ENCODE measurements at places on chromosomes 13 and 19.
A peak's percentile ranks its signal among the peaks of the same experiment; 100 is the strongest.

DNA sequence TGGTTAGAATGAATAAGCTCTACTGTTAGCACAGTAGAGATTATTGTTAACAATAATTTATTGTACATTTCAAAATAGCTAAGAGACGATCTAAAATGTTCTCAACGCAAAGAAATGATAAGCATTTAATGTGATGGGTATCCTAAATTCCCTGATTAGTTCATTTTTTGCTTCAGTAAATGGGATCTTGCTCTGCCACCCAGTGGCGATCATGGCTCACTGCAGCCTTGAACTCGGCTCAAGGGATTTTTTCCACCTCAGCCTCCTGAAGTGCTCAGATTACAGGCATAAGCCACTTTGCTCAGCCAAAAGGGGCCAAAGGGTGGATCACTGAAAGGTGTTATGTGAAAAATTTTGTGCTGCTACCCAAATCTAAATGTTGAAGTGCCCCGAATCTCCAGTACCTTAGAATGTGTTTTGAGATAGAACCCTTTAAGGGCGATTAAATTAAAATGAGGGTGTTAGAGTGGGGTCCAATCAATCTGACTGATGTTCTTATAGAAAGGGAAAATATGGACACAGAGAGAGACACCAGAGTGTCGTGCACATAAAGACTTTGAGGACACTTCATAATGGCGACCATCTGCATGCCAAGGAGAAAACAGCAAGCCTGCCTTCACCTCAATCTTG is 31.5 kb upstream of the ZNF766 start:
- DNase-seq = no peak
- no peak overlapping the region for H3K4me3 ChIP-seq
- no peaks in the 10 kb centered on the region for H3K27me3 ChIP-seq
- no peaks in the 10 kb centered on the region for H3K4me1 ChIP-seq
- no peak overlapping the region for H3K27ac ChIP-seq
- H3K36me3 ChIP-seq = no peaks in the 10 kb centered on the region

GRCh38 chr13:59346999-59347723 is 816.6 kb downstream of the DIAPH3 start:
- DNase-seq = peak; percentile 51
- H3K27me3 ChIP-seq = no peaks in the 10 kb centered on the region
- no peak overlapping the region for H3K4me3 ChIP-seq
- H3K27ac ChIP-seq = no peak overlapping the region

GRCh38 chr13:94343243-94343585 is 136.3 kb downstream of the DCT start:
- H3K36me3 ChIP-seq = no peaks in the 10 kb centered on the region
- H3K4me3 ChIP-seq = no peak overlapping the region
- no peaks in the 10 kb centered on the region for H3K27me3 ChIP-seq
- no peak overlapping the region for H3K27ac ChIP-seq
- no peaks in the 10 kb centered on the region for H3K4me1 ChIP-seq

DNA sequence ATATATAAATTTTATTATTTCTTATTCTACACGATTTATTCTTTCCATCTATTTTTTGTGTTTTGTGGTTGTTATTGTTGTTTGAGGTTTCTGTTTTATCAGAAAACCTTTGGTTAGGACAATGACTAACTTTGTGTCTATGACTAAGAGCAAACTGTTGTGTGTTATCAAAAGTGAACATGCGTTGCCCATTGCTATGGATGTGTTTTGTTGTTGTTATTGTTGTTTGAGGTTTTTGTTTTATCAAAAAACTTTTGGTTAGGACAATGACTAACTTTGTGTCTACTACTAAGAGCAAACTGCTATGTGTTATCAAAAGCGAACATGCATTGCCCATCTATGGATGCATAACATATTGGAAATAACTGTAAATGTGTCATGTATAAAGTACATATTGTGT is 692.3 kb downstream of the SLITRK1 start:
- H3K36me3 ChIP-seq = no peaks in the 10 kb centered on the region
- no peak overlapping the region for H3K4me3 ChIP-seq
- H3K27me3 ChIP-seq = no peaks in the 10 kb centered on the region
- no peak for DNase-seq

- no peaks in the 10 kb centered on the region for H3K27me3 ChIP-seq
- no peak within 1 kb of the TSS for H3K4me3 ChIP-seq
- H3K27ac ChIP-seq = peak within 1 kb of the TSS; percentile 7
- DNase-seq = no peak
- no peaks in the 10 kb centered on the region for H3K36me3 ChIP-seq
Measured at GRCh38 chr19:15672580-15673175, at the start of gene CYP4F12. TSS of gene CYP4F12 (plus strand) at chr19:15673087. CDS start at chr19:15673530, 443 bp downstream.

DNA sequence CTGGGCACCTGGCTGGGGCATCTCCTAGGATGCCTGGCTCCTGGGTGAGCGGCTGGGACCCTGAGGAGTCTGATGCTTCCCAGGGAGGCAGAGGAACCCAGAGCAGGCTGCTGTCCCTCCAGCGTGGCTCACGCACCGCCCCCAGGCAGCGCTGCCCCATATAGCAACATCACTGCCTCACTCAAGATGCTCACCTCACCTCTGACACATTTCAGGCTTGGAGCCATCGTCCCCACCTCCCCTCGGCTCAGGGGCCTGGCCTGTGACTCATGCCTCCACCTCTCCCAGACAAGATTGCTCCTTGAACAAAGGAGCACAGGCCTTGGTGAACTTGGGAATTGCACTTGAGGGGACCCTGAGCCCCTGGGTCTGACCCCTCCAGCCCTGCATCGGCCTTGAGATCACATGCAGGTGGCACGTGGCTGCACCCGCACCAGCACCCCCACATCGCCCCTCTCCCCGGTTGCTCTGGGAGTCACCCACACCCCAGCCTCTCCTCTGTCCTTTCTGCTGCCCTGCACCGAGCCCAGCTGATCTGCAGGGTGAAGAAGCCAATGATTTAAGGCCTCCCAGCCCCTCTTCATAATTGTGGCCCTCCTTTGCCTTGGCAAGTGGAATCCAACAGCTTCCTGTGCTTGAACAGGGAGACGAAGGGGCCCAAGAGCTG is 11.2 kb downstream of the CEBPA start:
- H3K4me3 ChIP-seq = no peak overlapping the region
- no peak for DNase-seq
- H3K27me3 ChIP-seq = no peaks in the 10 kb centered on the region
- H3K36me3 ChIP-seq = no peaks in the 10 kb centered on the region

- H3K27ac ChIP-seq = peak overlapping the region; percentile 98
- no peak for DNase-seq
- no peaks in the 10 kb centered on the region for H3K4me1 ChIP-seq
Measured at GRCh38 chr19:40424637-40425449, 949 bp downstream of the SERTAD1 start.

DNA sequence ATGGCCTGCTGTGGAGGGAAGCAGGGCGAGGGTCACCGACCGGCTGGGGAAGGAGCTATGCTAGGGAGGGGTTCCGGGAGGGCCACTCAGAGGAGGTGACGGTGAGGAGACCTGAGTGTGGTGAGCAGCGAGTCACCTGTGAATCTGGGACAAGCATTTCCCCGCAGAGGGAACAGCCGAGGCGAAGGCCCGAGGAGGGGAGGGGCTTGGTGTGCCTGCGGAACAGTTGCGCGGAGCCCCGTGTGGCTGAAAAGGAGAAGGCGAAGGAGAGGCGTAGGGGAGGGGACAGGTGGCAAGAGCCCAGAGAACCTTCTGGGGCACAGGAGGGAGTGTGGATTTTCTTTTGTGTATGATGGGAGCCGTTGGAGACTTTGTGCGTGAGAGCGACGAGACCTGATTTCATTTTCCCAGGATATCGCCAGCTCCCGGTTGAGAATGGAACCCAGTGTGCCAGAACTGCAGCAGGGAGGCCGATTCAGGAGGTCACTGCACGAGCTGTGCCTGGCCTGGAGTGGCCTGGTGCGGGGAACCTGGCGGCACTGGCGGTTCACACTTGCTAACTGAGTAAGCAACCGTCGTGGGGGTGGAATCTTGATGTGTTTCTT is 117.7 kb upstream of the ZNF507 start:
- H3K36me3 ChIP-seq = no peaks in the 10 kb centered on the region
- H3K4me1 ChIP-seq = no peaks in the 10 kb centered on the region
- DNase-seq = no peak
- H3K27ac ChIP-seq = no peak overlapping the region

Measured in kidney (tissue), 22 donors.